NCI-H2227 treated with DMSO at 0.1 percent for 48 hours (cell line): ENCODE measurements at places on chromosomes 7 and 10.

DNA sequence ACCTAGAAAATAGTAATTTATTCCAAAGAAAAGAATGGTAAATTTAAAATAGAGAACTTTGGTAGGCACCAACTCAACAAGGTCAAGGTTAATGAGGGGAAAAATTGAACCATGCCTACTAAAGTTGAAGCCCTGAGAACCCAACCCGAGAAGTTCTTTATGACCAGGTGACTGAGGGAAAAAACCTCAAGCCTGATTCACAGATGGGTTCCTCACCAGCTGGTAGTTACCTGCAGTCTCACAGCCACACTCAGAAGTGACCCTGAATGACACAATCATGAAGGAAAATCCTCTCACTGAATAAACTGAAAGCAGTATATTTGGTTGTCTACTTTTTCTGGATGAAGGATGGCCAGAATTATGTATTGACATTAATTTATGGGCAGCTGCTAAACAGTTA lies 7.0 kb downstream of the C10orf67 start:
- DNase-seq: no peak

DNA sequence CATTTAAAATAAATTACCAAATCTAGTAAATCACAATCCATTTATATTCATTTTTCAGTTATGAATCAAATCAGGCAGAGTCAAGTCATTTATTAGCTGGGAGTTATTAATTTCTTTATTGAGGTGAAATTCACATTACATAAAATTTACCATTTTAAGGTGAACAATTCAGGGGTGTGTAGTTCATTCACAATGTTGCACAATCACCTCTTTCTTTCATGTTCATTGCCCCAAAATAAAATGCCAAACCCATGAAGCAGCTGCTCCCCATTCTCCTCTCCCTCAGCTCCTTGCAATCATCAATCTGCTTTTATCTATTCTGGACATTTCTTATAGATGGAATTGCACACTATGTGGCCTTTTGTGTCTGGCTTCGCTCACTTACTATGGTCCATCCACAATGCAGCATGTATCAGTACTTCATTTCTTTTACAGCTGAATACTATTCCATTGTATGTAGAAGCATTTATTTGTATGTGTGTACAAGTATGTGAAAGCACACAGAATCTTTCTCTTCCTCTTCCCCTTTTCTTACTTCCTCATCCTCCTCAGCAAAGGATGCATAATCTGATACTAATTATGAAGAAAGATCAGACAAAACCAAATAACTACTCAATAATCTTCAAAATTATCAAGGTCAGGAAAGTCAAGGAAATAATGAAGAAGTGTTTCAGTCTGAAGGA lies 60.6 kb downstream of the LMBR1 start:
- no peak for DNase-seq

DNA sequence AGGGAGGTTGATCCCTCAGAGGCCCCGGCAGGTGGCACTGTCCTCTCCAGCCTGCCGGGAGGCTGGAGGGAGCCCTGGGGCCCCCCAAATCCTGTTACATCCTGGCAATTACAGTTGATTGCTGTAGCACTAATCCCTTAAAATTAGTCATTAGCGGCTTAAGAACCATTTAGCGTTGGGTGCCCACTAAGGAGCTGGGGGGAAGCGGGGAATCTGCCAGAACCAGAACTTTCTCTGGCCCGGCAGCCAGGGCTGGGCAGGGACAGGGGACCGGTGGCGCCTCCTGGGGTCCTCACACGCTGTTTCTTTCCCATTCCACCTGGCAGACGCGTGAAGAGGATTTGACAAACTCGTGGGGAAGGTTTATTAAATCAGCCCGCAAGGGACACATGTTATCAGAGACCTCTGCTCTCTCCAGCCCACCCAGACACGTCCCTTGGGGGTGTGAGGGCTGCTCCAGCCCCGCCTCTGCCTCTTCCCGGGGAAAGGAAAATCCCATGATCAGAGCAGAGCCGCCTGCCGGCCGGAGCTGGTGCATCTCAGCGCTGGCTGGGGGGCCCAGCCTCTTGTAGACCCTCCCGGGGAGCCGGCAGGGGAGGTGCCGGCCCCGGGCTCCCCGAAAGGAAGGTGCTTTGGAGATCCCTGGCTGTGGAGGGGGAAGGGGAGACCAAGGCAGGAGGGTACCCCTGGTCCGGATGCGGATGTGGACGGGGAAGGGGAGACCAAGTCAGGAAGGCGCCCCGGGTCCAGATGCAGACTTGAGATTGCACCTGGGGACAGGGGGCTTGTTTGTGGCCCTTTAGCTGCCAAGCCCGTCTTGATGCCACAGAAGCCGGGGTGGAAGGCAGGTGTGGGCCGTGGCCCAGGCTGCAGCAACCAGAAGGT lies 142.7 kb downstream of the ELFN1 start:
- DNase-seq: no peak

DNA sequence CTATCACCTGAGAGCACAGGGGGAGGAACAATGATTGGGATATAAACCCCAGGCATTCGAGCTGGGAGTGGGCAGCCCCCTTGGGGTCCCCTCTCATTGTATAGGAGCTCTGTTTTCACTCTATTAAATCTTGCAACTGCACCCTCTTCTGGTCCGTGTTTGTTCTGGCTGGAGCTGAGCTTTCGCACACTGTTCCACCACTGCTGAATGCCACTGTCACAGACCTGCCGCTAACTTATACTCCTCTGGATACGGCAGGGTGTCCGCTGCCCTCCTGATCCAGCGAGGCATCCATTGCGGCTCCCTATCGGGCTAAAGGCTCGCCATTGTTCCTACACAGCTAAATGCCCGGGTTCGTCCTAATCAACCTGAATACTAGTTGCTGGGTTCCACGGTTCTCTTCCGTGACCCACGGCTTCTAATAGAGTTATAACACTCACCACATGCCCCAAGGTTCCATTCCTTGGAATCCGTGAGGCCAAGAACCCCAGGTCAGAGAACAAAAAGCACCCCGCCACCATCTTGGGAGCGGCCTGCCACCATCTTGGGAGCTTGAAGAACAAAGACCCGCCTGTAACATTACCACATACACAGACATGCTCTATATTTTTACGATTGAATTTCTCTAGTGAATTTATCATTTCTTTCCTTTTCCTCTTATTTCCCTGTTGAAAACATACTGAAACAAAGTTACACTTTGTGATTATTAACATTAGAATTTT lies 9.0 kb downstream of the ZWINT start:
- DNase-seq: no peak

GRCh38 chr7:54885285-54885684 lies 126.3 kb upstream of the SEC61G start:
- DNase-seq: no peak

DNA sequence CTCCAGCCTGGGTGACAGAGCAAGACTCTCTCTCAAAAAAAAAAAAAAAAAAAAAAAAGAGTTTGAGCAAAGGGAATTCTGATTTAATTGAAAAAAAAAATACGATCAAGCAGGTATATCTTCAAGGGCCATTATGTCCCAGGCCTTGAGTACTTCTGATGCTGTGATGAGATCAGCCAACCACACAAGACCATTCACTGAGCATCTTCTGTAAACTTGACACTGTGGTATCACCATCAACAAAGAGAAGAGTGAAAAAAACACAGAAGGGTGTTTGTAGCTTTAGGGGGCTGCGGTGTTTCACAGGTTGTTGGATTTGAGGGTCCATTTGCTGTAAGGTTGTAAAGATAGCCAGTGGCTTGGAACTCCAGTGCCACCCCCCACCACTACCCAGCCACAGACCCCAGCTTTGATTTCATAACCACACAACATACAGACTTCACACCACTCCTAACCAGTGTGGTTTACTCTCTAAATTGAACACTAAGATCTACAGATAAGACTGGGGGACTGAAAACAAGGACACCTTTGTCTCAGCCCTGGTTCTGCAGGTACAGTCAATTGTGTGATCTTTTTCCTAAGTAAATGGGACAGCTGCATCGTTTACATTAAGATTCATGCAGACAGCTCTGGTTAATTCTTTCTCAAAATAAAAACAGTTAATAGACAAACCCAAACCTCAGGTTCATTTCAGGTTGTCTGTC lies 66.4 kb downstream of the CDC123 start:
- no peak for DNase-seq

DNA sequence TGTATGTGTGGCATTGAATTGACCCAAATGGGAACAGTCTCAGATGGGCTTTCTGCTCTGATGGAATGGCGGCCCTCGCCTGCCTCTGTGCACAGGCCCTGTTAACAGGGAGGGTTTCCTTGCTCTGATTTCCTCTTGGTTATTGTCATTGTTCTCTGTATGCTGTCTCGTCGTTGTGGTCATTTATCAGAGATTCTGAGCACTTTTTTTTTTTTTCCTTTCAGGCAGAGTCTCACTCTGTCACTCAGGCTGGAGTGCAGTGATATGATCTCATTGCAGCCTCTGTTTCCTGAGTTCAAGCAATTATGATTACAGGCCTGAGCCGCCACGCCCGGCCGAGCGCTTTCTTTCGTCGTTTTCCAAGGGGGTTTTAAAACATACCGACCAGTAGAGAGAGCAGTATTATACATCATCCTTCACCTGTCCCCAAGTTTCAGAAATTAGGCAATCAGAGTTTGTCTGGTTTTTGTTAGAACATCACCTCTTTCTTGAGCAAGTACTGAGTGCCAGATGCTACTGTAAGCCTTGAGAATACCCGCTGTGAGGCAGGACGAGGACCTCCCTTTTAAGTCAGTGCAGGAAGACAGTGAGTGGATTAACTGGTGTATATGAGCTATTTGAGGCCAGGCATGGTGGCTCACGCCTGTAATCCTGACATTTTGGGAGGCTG lies 6.5 kb downstream of the CHST12 start:
- no peak for DNase-seq

- DNase-seq: no peak
These were observed 486.5 kb downstream of the CALN1 start for GRCh38 chr7:71925663-71926062.

- DNase-seq: no peak
These were observed 16.8 kb downstream of the RASGEF1A start for GRCh38 chr10:43249962-43250614.

GRCh38 chr7:81062755-81063154 lies 143.9 kb upstream of the SEMA3C start:
- no peak for DNase-seq

DNA sequence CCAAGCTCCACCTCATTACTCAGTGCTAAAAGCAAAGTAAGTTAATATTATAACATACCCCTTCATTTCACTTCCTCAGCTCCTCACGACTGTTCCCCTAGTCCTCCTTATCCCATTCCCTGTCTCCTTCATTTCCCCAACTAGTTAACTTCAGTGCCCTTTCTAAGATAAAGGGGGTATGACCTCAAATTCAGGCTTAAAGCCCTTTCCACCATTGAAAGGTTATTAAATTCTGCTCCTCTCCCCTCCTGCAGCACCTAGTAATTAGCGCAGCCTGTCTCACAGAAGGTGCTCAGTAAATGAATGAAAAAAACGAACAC lies 1.0 kb downstream of the CRPPA start:
- DNase-seq: no peak

DNA sequence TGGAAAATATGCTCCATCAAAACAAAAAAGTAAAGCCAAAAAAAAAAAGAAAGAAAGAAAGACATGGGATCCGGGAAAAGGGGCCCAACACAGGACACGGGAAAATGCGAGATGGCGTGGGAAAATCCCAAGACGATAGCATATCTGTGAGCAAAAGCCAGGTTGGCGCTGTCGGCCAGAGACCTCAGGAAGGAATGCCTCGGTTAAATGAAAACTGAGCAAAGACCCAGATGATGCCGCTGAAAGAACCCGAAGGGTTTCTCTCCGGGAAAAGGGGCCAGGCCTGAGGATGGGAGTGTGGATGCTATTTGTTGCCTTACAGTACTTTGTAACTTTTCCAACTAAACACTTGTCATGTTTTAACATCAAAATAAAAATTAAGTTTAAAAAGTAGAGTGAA lies 49.5 kb upstream of the PPP2R2D start:
- no peak for DNase-seq

- no peak for DNase-seq
These were observed 435.7 kb upstream of the PFKP start for GRCh38 chr10:2631557-2632205.

DNA sequence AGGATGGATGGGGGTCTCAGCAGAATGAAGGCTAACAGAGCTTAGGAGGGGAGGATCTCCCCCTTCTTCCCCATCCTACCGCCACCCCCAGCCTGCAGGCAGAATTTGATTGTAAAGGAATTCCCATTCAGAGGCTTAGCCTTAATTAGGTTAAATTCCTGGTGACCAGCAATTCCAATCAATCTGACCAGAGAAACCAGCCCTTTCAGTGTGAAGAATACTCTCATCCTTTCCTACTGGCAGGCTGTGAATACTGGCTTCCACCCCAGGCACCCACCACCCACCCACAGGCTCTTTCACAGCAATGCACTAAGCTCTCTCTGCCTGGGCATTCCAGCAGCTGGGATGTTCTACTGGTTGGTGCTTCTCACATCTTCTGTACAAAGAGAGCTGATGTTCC lies 137.9 kb upstream of the LYZL1 start:
- DNase-seq: no peak

DNA sequence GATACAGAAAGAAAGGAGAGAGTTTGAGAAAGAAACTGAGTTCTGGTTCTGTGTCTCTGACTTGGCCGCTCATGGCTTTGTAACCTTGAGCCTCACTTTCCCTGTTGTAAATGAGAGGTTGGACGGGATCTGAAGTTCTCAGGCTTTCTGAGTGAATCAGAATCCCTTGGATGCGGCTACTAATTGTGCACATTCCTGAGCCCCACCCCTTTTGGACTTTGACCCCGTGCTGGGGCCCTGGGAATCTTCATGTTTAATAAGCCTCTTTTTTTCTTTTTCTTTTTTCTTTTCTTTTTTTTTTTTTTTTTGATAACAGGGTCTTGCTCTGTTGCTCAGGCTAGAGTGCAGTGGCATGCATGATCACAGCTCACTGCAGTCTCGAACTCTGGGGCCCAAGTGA lies 26.9 kb downstream of the SLC25A28 start:
- no peak for DNase-seq

GRCh38 chr10:108130575-108130974 lies 966.1 kb upstream of the SORCS1 start:
- DNase-seq: no peak

DNA sequence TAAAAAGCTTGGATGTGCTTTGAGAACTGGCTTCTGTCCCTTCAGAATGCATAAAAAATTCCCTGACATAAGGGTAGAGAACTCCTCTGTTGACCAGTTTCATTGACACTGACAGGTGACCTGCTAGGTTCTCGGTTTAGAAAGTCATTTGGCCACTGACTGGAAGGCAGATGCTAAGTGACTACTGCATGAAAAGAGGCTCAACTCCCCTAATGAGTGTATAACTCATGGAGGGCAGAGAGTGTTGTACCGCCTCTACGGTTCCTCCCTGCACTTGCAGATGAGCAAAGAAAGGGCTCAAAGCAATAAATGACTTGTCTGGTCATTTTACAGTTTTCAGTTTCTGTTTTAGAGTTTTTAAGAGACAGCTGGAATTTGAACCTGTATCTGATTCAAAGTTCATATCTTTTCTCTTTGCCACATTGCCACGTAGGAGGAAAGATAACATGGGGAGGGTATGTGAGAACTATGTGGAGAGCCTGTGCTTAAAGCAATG lies 2.9 kb upstream of the FGL2 start:
- no peak for DNase-seq

DNA sequence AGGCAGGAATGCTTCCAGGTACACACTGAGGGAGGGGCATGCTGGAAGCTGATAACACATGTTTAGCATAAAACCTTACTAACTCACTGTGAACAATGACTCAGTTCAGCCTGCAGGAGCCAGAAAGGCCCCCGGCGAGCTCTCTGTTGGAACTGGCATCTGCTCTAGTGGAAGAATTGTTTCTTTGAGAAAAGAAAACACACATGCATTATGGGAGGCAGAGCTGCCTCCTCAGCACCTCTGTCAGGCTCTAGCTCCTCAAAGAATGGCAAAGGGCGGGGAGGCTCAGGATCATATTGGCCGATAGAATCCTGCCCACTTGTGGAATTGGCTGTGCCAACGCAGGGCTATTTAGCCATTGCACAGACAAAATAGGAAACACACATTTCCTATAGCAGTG lies 338.3 kb downstream of the CXCL12 start:
- DNase-seq: no peak
